ENCODE measurements at places on chromosomes 12 and 14.

DNA sequence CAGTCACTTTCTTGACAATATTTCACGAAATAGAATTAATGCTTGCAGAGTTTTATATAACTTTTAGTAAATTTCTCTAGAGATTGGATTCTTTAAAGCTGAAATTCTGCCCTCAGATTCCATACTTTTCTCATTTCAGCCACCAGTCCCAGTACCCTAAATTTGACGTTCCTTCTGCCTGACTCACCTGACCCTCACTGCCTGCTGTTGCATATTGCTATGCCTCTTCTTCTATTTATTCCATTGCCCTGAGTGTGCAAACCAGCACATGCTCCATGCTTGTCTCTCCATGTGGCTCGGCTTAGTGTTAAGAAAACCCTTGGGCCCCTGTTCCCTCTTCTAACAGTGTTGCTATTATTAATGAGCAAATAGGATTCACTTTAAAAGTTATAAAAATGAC is 533.3 kb downstream of the LRFN5 start:
- DNase-seq: no peak

- DNase-seq: no peak
Observed at GRCh38 chr12:1173781-1174617, 183.0 kb downstream of the ERC1 start.

DNA sequence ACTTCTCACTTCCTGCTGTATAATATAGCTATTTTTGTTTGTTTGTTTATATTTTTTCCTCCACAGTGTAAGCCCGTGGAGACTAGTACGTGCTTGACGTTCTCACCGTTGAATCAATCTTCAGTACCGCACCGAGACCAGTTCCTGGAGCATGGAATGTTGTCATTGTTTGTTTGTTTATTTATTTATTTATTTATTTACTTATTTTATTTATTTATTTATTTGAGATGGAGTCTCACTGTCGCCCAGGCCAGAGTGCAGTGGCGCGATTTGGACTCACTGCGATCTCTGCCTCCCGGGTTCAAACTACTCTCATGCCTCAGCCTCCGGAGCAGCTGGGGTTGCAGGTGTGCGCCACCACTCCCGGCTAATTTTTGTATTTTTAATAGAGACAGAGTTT is 506.6 kb upstream of the TMEM132C start:
- DNase-seq: no peak

DNA sequence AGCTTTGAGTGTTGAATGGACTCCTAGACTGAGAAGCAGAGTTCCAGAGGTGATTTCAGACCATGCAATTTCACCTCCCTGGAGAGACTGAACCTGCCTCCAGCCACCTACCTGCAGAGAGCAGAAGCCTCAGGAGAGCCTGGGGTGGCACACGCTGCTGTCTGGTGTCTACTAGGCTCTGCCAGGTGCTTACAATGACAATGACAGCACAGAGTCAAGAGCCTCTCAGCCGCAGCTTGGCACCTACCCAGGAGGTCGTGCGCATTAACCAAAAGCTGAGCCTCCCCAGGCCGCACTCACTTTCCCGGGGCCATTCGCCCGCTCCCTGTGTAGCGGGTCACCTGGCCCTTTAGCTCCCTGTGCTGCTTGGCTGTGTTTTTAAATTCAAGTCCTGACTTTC is 63.2 kb downstream of the TESC start:
- no peak for DNase-seq
